Activated T-helper 17 cell treated with anti-CD3 and anti-CD28 coated beads, Interleukin-2, amount 50 U/mL, for 72 hours (primary cell): ENCODE measurements at places on chromosomes 2 and 18.

GRCh38 chr18:27599202-27599829, 414.2 kb upstream of the CHST9 start:
- ATAC-seq, result no peak

DNA sequence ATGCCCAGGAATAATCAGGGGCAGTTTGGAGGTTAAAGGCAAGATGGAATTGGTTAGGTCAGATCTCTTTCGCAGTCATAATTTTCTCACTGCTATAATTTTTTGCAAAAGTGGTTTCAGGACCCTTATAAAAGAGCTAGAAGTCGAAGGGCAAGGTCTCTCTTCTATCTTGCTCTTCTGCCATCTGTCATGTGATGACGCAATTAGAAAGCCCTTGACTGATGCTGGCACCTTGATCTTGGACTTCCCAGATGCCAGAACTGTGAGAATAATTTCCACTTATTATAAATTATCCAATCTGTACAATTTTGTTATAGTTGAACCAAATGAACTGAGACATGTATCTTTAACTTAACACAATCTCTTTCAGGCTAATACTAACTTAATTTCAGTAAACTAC, 6.3 kb upstream of the RALBP1 start:
- no peak for ATAC-seq

- ATAC-seq, result no peak
Measured at GRCh38 chr2:8263901-8264300, 418.0 kb upstream of the ID2 start.

- ATAC-seq, result no peak
Measured at GRCh38 chr2:7034303-7034702, 117.1 kb downstream of the RNF144A start.

GRCh38 chr18:74514860-74515495, 18.8 kb downstream of the CNDP2 start:
- no peak for ATAC-seq

DNA sequence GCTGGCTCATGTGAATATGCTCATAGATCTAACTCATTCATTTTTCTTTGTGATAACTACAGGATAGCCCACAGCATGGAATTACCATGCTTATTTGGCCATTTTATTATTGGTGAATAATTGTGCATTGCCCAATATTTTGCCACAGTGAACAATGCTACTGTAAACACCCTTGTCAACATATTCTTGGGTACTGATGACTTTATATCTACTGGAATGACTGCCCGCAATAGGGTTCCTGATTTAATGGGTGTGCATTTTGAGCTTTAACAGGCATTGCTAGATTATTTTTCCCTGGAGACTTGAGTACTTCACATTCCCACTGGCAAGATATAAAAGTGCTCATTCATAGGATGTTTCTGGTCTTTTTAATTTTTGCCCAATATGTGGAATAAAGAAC, 42.7 kb upstream of the EVA1A start:
- no peak for ATAC-seq

GRCh38 chr2:187091664-187092063, 242.7 kb upstream of the ZSWIM2 start:
- ATAC-seq, result no peak

DNA sequence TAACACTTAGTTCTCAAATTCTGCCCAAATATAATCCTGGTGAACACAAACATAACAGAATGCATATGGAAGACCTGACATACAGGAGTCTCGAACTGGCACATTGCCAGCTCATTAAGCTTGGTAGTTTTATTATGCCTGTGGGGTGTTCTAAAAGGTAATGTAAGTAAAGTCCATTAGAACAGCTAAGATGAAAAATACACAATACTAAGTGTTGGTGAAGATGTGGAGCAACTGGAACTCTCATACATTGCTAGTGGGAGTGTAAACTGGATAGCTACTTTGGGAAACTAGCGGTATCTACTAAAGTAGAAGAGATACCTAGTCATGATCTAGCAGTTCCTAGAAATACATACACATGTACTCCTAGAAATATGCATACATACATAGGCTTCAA, 24.3 kb upstream of the RAB10 start:
- no peak for ATAC-seq

- no peak for ATAC-seq
Measured at GRCh38 chr2:137367361-137367760, 596.9 kb upstream of the HNMT start.

DNA sequence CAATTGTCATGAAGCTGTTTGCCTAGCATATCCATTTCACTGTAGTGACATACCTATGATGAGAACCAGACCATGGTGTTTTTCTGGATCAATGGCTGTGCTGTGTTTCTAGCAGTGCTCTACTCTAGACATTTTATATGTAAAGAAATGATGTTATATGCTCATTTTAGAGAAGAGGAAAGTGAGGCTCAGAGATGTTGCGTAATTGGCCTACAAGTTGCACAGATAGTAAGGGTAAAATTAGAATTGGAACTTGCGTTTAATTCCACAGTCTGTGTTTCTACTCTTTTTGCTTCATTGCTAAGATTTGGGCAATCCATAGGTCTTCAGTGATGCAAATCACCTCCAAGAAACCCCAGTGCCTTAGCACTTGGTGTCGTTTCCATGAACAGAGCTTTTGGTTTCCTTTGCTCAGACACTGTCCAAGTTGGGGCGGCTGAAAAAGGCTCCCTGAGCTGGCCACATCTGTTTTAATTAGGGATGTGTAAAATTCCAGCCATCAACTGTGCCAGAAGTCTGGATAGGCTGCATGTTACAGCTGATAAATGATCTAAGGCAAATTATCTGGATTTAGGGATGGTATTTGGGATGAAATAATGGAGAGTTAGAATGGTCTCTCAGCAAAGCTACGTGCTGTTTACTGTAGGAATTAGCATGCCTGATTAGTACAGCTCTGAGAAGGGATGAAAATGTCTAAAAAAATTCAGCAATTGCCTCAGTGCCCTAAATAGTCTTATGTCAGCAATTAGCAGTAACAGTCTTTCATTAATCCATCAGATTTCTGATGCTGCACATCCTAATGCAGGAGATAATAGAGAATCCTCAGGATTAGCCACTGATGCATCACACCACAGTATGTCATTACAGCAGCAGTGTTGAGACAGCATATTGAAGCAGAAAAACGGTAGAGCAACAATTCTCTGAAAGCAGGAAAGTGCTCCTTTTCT, 65.3 kb downstream of the PTPRM start:
- no peak for ATAC-seq

DNA sequence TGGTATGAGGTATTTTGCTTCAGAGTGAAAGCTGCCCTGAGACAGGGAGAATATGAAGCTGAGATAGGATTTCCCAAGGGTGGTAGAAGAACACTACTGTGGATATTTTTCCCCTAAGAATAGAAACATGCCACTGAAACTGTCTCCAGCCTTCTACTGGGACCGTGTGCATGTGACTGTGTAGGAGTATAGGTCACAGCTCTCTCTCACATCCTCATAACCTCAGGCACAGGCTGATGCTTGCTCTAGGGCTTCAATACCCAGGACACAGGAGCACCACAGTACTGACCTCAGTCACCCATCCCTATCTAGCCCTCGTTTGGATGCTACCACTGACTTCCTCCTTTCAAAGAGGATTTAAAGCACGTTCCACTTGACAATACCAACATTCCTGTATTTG, 67.2 kb downstream of the REV1 start:
- no peak for ATAC-seq

DNA sequence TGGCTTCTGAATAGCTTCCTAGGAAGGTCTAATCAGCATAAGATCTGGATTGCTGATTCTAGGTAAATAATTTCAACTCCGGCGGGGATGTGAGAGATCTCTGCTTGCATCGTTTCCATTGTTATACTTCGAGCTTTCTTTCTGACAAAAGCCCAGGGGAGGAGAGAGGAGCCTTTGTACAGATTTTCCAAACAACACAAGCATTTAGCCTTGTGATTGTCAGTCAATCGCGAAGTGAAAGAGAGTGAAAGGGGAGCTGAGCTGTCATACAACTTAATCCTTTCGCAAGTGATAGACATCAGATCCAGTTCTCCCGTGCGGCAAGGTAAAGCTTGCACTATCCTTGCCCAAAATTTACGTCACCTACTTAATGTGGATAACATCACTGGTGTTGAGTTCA, 26.2 kb downstream of the RALB start:
- ATAC-seq, result no peak
